Left colon (tissue), 2 donors: ENCODE measurements at places on chromosomes 16 and 17. TPM values are rescaled to one million over a fixed set of nuclear protein-coding genes. Genes with fewer than 3 reads are reported as not detected.
A peak's percentile ranks its signal among the peaks of the same experiment; 100 is the strongest.

DCAF7 gene
- 91.2 TPM for total RNA-seq

CDRT15 gene
- total RNA-seq, result not detected

- peak; percentile 69 for DNase-seq
Measured at GRCh38 chr16:88681709-88682451, 4.4 kb downstream of the SNAI3 start.

GRCh38 chr17:58383892-58384462, 32.0 kb upstream of the SUPT4H1 start:
- no peak for DNase-seq

- DNase-seq, result no peak
Measured at GRCh38 chr17:51164911-51165679, 1.1 kb upstream of the NME2 start.

DNA sequence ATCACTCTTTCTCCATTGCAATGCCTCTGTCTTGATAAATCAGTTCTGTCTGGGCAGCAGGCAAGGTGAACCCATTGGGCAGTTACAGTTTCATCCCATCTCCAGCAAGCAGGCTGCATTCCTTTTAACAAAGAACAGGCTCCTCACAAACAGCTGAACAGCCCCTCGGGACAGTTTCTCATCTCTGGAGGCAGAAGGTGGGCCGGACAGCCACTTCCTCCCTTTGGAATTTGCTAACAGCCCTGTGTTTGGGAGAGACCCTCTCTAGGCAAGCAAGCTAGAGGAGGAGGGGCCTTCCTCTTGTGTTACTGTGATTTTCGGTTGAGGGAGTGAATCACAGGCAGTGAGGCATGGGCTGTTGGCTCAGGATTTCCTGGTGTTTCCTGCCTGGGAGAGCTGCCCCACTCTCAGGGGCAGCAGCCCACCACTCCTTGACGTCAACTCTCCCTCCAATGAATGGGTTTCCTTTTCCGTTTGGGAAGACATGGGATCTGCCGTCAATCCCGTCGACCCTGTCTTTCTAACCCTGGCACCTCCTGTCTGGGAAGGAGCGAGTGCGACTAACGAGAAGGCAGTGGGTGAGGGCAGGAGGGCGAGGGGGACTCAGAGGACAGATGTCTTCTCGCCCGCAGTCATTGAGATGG, 3.7 kb upstream of the PGS1 start:
- no peak for DNase-seq
